Hindlimb muscle (tissue), 1 donor: ENCODE measurements at places on chromosomes 5 and 9. TPM values are rescaled to one million over a fixed set of nuclear protein-coding genes. Genes with fewer than 3 reads are reported as not detected.

Gene HCN1
- 1.8 TPM for polyA plus RNA-seq

Gene PRSS3
- polyA plus RNA-seq, result not detected

Gene FAF2
- polyA plus RNA-seq, result 26.0 TPM

Gene PROB1
- 55.2 TPM for polyA plus RNA-seq

Gene CFAP90
- polyA plus RNA-seq, result not detected

- no peak for DNase-seq
Observed at GRCh38 chr5:131357739-131358561, 94.1 kb downstream of the CDC42SE2 start.

GRCh38 chr9:129267141-129267540 lies 89.1 kb upstream of the IER5L start:
- no peak for DNase-seq

- DNase-seq, result no peak
Observed at GRCh38 chr9:121313458-121314152, 45.6 kb downstream of the GSN start.

DNA sequence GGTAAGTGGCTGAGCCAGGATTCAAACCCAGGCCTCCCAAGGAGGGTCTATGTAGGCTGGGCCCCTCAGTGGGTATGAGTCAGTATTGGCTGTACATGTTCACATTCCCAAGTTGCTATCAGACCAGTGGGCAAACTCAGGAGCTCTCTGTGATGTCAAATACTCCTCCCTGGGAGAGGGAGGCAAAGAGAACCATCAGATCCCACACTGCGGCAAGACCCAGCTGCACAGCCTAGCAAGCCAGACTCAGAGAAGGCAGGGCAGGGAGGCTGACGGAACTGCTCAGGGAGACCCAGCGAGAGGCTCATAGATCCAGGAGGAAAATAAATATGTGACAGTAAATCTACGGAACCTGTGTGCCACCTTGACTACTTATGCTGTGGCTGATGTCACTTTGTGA lies 42.6 kb upstream of the SAP30L start:
- DNase-seq, result no peak

DNA sequence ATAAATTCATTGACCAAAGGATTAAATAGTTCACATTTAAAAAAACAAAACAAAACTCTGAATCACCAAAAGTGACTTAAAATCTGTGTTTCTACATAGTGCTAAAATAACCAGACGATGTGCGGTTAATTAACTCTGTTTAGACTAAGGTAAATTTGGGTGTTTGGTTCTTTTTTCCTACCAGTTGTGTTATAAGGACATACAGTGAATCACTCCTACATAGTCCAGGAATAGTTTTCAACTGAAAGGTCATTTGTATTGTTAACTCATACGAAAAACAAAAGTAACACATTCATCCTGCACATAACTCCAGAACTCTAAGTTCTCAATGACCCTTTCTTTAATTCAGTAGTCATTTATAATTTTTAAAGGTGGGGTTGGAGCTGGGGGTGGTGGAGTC lies 203.7 kb downstream of the GLIS3 start:
- no peak for DNase-seq

DNA sequence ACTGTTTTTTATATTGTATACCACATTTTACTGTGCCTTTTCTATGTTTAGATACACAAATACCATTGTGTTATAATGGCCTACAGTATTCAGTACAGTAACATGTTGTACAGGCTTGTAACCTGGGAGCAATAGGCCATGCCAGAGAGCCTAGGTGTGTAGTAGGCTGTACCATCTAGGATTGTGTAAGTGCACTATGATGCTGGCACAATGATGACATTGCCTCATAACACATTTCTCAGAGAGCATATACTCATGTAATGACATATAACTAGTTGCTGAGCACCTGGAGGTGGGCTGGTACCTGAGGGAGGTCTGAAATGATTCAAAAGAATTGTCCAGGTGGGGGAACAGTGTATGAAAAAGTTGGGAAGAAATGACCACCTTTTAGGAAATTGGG lies 13.9 kb downstream of the TTC39B start:
- DNase-seq, result no peak

DNA sequence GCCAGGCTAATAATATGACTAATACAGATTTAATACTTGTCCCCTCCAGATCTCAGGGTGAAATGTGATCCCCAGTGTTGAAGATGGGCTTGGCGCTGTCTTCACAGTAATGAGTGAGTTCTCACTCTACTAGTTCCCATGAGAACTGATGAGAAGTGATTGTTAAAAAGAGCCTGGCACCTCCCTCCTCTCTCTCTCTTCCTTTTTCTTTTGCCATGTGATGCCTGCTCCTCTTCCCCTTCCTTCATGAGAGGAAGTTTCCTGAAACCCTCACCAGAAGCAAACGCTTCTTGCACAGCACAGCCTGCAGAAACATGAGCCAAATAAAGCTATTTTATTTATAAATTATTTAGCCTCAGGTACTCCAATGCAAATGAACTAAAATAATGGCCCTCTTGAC lies 55.2 kb downstream of the GLDC start:
- no peak for DNase-seq

GRCh38 chr5:66122379-66123034 lies 21.6 kb upstream of the SREK1 start:
- DNase-seq, result no peak
